Neural progenitor cell (in vitro differentiated cells): ENCODE measurements at places on chromosomes 5 and 9.

DNA sequence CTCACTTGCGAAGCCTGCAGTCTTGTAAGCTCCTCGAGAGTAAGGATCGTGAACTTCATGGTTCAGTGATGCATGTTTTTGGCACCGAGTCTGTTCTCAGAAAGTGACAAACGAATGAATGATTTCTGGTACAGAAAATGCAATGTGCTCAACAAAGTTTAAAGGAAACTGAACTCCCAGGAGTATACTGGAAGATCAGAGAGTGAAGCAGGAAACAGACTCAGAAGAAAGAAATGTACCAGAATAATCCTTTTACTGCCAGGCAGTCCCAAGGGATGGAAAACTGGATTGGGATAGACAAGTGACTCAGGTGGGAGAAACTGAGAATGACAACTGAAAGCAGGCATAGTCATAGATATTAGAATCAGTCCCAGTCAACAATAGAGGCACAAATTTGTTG, 420.6 kb downstream of the CTNND2 start:
- no peak for DNase-seq

DNA sequence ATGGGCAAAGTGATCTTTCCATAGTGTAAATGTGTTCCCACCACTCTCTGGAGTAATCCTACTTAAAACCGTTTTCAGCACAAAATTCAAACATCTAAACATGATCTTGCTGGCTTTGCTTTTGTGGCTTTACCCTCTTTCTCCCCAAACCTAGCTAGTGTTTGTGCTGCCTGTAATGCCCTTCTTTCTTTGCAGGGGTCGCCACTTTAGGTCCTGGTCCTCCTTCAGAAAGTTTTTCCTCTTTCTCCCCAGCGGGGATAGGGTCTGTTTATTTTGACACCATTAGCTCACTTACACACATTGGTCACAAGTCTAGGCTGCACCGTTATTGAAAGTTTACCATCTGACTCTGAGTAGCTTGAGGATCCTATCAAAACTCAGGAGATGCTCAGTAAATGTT, 736 bp upstream of the HSD17B4 start:
- no peak for DNase-seq

GRCh38 chr5:8934455-8934854, 611.4 kb downstream of the SEMA5A start:
- no peak for DNase-seq

DNA sequence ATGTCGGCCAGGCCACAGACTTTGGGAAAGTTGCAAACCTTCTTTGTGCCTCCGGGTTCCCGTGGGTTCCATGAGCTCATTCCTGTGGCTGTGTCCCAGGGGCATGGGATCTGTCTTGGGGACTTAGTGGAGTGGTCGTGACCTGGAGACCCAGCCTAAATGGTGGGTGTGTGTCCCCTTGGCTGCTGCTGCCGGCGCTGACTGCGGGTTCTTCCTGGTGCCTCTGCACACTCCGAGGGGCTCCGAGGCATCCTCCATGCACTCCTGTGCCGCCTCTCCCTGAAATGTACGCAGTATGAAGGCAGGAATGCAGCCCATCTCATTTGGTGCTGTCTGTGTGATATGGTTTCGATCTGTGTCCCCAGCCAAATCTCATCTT, 21.0 kb upstream of the SLC2A6 start:
- DNase-seq: no peak

GRCh38 chr9:13502484-13502883, 223.0 kb upstream of the MPDZ start:
- DNase-seq: no peak
